ENCODE measurements at places on chromosomes 6 and 20. TPM values are rescaled to one million over a fixed set of nuclear protein-coding genes. Genes with fewer than 3 reads are reported as not detected.

LY6G5C gene
- total RNA-seq = 0.90 TPM

CTCFL gene
- total RNA-seq = 0.05 TPM

BPIFA1 gene
- total RNA-seq = 1.2 TPM

SLC22A16 gene
- total RNA-seq = 1.9 TPM

OPRM1 gene
- total RNA-seq = not detected

HNF4A gene
- total RNA-seq = 0.05 TPM

XKR7 gene
- under 0.01 TPM for total RNA-seq

RNF144B gene
- 6.1 TPM for total RNA-seq
